A172 (cell line): ENCODE measurements at places on chromosomes 1 and 21.

GRCh38 chr1:181016563-181016962 lies 6.1 kb downstream of the STX6 start:
- no peak for DNase-seq

GRCh38 chr21:29243188-29243587 lies 55.5 kb upstream of the BACH1 start:
- no peak for DNase-seq

- no peak for DNase-seq
Measured at GRCh38 chr1:31796707-31797106, 19.1 kb downstream of the SPOCD1 start.

- DNase-seq: no peak
Measured at GRCh38 chr1:212490276-212490675, 57.6 kb downstream of the NENF start.

DNA sequence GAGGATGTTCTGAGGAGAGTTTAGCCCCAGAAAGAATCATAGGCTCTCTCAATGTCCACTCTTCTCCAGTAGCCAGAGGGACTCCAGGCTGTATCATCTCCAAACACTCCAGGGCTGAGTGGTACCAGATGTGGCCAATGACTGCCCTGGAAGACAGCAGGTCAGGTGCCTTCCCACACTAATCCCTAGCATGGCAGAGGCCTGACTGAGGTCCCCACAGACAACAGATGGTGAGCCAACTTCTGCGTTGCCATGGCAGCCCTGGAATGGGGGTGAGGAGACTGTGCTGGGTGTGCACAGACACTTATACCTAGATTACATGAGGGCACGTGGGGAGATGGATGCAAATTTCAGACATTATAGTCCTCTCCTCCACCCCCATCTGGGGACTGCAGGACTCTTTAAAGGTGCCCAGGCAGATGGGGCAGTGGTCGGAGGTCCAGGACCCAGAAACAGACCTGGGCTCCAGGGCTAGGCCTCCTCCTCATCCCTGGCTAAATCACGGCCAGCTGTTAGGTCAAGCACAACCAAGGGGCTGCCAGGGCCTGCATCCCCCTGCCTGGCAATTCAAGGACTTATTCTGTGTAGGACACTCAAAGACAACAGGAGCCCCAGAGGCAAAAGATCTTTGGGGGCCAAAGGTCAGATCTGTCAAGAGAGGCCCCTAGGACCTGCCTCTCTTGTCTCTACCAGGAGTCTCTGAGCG lies 42.9 kb downstream of the CAMK2N1 start:
- no peak for DNase-seq

GRCh38 chr1:24727501-24728216 lies 17.6 kb upstream of the CLIC4 start:
- no peak for DNase-seq

DNA sequence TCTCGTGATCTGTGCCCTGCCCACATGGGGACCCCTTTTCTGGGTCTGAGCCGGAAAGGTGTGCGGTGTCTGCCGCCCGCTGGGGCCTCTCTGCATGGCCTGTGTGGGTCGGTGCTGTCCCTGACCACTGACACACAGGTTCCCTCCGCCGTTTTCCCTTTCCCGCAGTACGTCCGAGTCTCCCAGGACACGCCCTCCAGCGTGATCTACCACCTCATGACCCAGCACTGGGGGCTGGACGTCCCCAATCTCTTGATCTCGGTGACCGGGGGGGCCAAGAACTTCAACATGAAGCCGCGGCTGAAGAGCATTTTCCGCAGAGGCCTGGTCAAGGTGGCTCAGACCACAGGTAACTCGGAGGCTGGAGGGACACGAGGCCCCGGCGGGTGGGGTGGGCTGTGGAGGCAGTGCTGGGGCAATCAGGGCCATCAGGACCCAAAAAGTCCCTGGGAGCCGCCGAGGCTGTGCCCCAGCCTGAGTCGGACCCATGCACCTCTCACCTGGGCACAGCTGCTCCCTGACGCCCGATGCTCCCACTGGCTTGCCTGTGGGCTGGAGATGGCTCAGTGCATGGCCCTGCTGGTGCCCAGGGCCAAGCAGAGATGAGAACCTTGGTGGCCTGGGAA lies 13.3 kb downstream of the TRPM2 start:
- no peak for DNase-seq

- peak; percentile 40 for DNase-seq
Measured at GRCh38 chr1:95742591-95743089, 508.6 kb downstream of the RWDD3 start.

- no peak for DNase-seq
Measured at GRCh38 chr1:203476216-203476814, 709 bp downstream of the PRELP start.

DNA sequence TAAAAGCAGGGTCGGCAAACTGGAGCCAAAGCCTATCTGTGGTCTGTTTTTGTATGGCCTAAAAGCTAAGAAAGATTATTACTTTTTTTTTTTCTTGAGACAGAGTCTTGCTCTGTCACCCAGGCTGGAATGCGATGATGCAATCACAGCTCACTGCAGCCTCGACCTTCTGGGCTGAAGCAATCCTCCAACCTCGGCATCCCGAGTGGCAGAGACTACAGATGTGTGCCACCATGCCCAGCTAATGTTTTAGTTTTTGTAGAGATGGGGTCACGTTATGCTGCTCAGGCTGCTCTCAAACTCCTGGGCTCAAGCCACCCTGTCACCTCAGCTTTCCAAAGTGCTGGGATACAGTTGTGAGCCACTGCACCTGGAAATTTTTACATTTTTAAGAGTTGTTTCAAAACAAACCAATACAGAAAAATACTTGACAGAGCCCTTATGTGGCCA lies 6.5 kb upstream of the GLRX2 start:
- peak; percentile 73 for DNase-seq

DNA sequence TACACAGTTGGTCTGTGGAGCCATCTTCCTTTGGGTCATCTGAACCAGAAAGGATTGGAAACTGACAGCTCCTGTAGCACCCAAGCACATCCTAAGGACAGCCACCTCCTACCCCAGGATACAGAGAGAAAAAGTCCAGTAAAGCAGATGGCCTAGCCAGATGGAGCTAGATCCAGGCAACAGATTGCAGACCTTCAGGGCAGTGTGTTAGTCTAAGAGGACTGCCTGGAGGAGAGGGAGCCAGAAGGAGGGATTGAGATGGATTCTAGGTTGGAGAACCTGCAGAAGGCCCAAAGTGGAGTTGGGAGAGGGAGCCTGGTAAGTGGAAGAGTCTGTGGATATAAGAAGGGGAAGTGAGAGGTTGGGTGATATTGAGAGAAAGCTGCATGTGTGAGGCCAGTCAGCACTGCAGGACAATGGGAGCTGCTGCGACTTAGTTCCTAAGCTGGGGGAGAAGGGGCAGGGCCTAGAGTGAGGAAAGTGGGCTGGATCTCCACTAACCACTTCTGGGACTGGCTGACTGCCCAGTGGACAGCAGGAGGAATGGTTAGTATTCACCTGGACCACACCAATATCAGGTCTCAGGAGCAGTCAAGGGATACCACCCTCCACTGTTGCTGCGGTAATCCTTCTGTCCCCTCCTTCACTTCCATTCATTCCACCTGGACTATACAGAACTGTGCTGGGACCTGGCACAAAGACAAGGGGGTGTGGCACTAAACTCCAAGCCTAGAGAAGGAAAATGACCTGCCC lies 13.4 kb downstream of the BCAN start:
- no peak for DNase-seq

DNA sequence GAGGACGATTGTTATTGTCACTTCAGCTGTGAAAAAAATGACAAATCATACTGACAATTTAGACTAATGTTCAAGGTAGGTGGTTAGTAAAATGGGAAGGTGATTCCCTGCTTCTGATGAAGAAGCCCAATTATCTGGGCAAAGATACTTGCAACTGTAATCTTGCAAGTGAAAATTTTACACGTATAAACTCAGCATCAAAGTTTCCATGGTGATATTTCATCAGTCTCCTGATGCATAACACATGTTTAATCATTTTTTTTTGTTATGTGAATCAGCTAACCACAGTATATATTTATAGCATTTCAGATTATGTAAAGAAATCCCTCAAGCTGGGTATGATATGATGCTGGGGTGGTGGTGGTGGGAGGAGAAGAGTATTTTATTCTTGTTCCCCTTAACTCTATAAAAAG lies 16.4 kb upstream of the KCNK1 start:
- DNase-seq: no peak

- DNase-seq: no peak
Measured at GRCh38 chr21:41715649-41716281, 51.1 kb downstream of the RIPK4 start.

GRCh38 chr1:91732291-91733107 lies 153.5 kb downstream of the TGFBR3 start:
- DNase-seq: peak; percentile 84

DNA sequence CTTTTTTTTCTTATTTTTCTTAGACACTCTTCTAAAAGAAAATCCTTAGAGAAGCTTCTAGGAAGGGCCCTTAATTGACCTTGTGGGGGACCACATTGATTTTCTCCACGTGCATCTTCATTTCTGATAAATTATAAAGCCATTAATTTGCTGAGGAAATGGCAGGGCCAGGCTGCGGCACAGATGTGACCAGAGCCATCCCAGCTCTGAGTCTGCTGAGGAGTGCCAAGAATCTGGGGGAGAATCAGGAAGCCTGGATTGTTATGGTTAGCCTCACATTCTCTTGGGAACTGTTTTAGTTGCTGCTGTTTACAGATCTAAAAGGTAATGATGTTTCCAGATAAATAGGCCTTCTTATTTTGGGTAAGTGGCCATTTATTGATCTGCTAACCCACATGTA lies 16.2 kb downstream of the PROX1 start:
- no peak for DNase-seq

DNA sequence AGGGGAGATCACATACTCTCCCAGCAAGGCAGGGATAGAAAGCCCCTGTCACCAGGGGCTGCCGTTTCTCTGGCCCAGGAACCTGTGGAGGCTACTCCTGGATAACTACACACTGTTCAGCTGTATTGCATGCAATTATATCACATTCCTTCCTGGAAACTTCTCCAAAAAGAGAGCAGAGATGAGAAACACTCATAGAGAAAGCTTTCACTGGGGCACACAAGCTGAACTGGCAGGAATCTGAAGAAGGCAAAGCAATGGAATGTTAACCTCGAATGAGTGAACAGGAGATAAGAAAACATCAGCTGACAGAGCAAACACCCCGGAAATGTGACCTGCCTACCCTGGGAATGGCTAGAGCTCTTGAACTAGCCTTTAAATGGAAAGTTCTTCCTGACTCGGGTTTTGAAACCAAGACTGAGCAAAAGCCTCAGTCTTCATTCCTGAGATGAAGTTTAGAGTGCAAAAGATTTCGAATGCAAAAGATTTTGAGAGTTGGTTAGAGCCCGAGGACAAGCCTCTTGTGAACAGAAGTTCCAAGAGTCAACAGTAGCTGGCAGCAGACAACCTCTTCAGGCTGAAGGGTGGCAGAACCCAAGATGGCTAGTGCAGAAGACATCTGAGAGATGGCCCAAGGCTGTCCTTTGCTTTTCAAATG lies 32.3 kb downstream of the CCN1 start:
- DNase-seq: peak; percentile 92

- no peak for DNase-seq
Measured at GRCh38 chr1:236051242-236051791, 13.6 kb downstream of the NID1 start.

DNA sequence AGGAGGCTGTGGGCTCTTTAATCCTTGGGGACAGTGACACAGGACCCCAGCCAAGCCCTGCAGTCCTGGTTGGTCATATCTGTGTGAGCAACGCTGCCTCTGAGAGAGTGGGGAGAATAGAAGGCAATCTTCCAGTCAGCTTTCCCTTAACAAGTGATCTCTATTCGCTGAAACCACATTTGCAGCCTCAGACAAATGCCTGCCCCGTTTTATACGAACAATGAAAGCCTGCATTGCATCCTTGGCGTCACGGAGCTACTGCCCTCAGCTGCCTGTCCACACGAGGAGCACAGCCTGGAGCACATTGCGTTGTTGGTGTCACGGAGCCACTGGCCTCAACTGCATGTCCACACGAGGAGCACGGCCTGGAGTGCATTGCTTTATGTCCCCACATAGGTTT lies 150.2 kb upstream of the ARHGEF16 start:
- DNase-seq: no peak

GRCh38 chr21:10273196-10273595 lies 248.2 kb upstream of the TPTE start:
- no peak for DNase-seq

GRCh38 chr1:194362327-194362726 lies 1175.9 kb upstream of the B3GALT2 start:
- no peak for DNase-seq

DNA sequence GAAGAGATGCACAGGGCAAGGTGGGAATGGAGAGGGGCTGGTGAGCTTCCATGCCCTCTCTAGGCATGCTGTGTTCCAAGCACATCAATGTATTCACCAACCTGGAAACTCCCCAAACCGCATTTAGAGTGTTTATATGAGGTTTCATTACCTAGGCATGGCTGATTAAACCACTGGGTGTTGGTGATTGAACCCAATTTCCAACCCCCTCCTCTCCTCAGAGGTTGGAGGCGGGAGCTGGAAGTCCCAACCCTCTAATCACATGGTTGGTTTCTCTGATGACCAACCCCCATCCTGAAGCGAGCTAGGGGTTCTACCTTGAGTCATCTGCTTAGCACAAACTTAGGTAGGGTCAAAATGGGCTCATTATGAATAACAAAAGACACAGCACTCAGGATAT lies 3.0 kb upstream of the PPIE start:
- DNase-seq: no peak

- DNase-seq: no peak
Measured at GRCh38 chr1:17607644-17608581, 68.4 kb downstream of the ARHGEF10L start.
